ENCODE measurements at places on chromosomes 13 and 19. TPM values are rescaled to one million over a fixed set of nuclear protein-coding genes. Genes with fewer than 3 reads are reported as not detected.

XAB2 gene
- 23.7 TPM for total RNA-seq

TEX29 gene
- not detected for total RNA-seq

PGLYRP1 gene
- total RNA-seq, result not detected

PSG2 gene
- not detected for total RNA-seq

ETHE1 gene
- 114 TPM for total RNA-seq

ZNF446 gene
- 4.3 TPM for total RNA-seq

MBD3L2 gene
- not detected for total RNA-seq

ZNF599 gene
- 2.7 TPM for total RNA-seq

GAMT gene
- total RNA-seq, result 18.1 TPM

DCT gene
- total RNA-seq, result not detected

ZNF431 gene
- 2.6 TPM for total RNA-seq

ALOX5AP gene
- total RNA-seq, result not detected

ZNF507 gene
- total RNA-seq, result 14.3 TPM

POLR2E gene
- 88.0 TPM for total RNA-seq

SIGLEC14 gene
- not detected for total RNA-seq

CILP2 gene
- not detected for total RNA-seq

PABPC3 gene
- under 0.01 TPM for total RNA-seq

FARP1 gene
- 13.6 TPM for total RNA-seq

FEM1A gene
- 18.2 TPM for total RNA-seq

ZNF547 gene
- 1.6 TPM for total RNA-seq

SIGLEC8 gene
- total RNA-seq, result not detected

YJEFN3 gene
- total RNA-seq, result under 0.01 TPM

ZNF490 gene
- 4.5 TPM for total RNA-seq

CEACAM16 gene
- total RNA-seq, result not detected

CCDC169 gene
- 3.9 TPM for total RNA-seq

ZBTB7A gene
- 11.4 TPM for total RNA-seq

PET100 gene
- 41.3 TPM for total RNA-seq

LHB gene
- not detected for total RNA-seq

FGF14 gene
- not detected for total RNA-seq

VSIG10L gene
- total RNA-seq, result under 0.01 TPM

DMKN gene
- not detected for total RNA-seq

SHISA2 gene
- 14.6 TPM for total RNA-seq

MAB21L1 gene
- total RNA-seq, result not detected

APC2 gene
- total RNA-seq, result under 0.01 TPM

CLEC4M gene
- not detected for total RNA-seq

EEF1AKMT1 gene
- total RNA-seq, result 5.5 TPM

CD79A gene
- not detected for total RNA-seq

Measured in epithelial cell of umbilical artery (primary cell).